ENCODE measurements at places on chromosomes 11 and 22.
A peak's percentile ranks its signal among the peaks of the same experiment; 100 is the strongest.

DNA sequence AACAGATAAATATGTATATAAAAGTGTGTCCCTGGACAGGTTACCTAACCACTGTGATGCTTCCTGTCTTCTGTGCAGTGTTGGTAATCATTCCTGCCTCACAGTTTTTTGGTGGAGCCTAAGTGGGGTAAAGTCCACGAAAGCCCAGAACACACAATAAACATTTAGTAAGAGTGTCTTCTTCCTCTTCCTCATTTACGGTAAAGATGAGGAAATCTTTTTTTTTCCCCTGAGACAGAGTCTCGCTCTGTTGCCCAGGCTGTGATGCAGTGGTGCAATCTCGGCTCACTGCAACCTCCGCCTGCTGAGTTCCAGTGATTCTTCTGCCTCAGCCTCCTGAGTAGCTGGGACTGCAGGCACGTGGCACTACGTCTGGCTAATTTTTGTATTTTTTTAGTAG lies 117.1 kb downstream of the LDLRAD3 start:
- no peak for DNase-seq

DNA sequence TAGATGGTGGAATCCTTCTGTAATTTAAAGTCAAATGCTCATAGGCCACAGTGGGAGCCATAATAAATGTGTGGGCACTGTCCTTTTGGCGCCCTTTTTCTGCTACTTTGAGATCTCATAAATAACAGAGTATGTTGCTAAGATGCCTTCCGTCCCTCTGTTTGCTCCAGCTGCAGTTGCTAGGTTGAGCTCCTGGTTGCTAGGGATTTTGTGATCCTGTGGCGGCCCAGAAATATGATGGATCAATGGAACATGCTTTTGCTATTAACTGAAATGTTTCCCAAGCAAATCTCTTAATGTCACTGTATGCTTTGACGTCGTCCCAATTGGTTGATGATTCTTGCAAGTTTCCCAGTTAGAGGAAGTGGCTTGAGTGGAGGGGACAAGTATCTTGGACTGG lies 53.5 kb downstream of the MYO18B start:
- no peak for DNase-seq

GRCh38 chr22:26401726-26402125 lies 27.3 kb upstream of the ASPHD2 start:
- no peak for DNase-seq

DNA sequence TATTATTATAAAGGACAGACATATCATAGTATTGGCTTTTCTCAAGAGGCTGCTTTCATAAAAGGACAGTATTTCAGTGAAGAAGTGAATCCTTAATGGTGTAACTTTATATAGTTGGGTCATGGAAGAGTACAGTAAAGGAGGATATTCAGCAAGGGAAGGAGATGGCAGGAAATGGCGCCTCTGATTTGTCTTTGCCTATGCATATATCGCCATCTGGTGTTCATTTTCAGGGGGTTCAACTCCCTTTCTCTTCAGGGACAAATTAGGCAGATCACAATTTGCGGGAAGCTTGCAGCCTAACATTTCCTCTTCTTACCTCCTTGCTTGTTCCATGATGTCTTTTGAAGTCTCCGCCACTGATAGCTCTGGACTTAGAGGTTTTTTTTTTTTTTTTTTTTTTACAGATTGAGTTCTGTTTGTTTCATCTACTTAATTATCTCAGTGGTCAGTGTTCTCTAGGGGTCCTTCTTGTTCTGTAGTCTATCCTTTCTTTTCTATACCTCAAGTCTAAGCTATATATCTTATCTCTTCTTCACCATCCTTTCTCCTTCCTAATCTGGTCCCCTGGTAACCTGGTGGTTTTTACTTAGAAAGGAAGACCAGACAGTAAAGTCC lies 21.8 kb upstream of the RRM1 start:
- peak; percentile 53 for DNase-seq

- DNase-seq: no peak
Measured at GRCh38 chr11:62149986-62150886, 26.4 kb downstream of the INCENP start.

Measured in CD4-positive, alpha-beta T cell treated with Interleukin-15 for 1 hour (primary cell).